HFFc6 (cell line): ENCODE measurements at places on chromosomes 13 and 19.

DNA sequence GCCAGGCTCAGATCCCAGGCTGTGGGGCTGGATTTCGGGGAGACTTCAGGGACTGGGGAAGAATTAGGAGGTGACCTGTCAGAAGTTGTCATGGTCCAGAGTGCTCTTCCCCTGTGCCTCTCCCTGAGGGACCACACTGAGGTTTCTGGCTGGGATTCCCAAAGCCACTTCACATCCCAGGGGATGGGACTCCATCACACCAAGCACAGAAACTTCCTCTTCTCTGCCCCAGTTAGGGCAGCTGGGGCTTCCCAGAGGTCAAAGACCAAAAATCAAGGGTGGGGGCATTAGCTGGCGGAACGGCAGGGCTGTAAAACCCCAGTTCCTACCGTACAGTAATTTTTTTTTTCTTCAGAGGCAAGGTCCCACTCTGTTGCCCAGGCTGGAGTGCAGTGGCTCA lies 7.4 kb downstream of the FCER2 start:
- no peak overlapping the region for H3K27ac ChIP-seq
- H3K36me3 ChIP-seq, result no peaks in the 10 kb centered on the region
- H3K27me3 ChIP-seq, result peaks cover 14% of the 10 kb centered on the region
- no peak overlapping the region for H3K4me3 ChIP-seq
- DNase-seq, result no peak

DNA sequence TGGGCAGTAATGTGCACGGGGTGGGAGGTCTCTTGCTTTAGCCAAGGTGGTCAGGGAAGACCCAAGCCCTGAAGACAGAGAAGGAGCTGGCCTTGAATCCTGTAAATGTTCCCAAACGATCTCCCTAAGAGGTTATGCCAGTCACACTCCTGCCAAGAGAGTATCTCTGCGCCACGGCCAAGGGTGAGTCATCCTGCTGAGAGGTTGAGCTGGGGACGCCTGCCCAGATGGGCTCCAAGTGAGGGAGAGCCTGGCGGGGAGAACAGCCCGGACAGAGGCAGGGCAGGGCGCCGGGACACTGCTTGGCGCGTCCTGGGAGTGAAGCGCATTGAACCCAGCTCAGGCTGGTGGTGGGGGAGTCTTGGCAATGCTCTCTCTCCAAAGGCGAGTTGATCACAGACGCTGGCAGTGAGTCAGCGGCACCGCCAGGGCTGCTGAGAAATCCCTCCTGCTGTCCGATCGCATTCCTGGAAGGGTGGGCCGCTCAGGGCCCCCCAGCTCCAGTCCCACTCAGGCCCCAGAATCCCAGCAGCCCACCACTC lies 16.4 kb downstream of the SULT2B1 start:
- peak overlapping the region; percentile 65 for H3K4me3 ChIP-seq
- peak overlapping the region; percentile 82 for H3K27ac ChIP-seq
- peaks cover 8% of the 10 kb centered on the region for H3K27me3 ChIP-seq
- peak; percentile 89 for DNase-seq
- peaks cover 33% of the 10 kb centered on the region for H3K4me1 ChIP-seq

GRCh38 chr13:72523049-72523448 lies 204.4 kb downstream of the MZT1 start:
- no peaks in the 10 kb centered on the region for H3K27me3 ChIP-seq
- no peak for DNase-seq
- H3K4me3 ChIP-seq, result no peak overlapping the region
- no peaks in the 10 kb centered on the region for H3K36me3 ChIP-seq
- no peaks in the 10 kb centered on the region for H3K4me1 ChIP-seq
- no peak overlapping the region for H3K27ac ChIP-seq

DNA sequence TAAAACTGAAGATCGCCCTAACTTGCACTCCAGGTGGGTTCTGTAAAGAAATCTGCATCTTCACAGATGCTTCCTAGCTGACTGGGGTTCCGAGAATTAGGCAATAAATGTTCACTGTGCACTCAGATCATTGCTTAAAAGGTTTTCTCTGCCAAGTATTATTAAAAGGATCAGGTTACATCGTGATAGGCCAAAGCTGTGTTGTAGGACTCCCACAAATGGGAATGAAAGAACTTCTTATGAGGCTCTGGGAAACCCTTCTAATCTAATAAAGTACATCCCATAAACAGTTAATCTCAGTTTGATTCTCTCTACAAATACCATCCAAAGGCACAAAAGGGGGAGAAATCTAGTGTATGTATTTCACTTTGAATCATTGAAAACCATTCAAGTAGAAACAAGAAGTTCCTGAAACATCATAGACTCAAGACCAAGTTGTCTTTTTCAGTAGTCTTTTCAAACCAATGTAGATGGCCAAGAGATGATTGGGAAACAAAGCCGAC lies 7.1 kb upstream of the POU4F1 start:
- peaks cover 19% of the 10 kb centered on the region for H3K4me1 ChIP-seq
- H3K27ac ChIP-seq, result no peak overlapping the region
- peaks cover 9% of the 10 kb centered on the region for H3K36me3 ChIP-seq
- peaks cover 44% of the 10 kb centered on the region for H3K27me3 ChIP-seq

- no peaks in the 10 kb centered on the region for H3K36me3 ChIP-seq
- H3K4me1 ChIP-seq, result no peaks in the 10 kb centered on the region
- DNase-seq, result no peak
Measured at GRCh38 chr19:39582442-39582841, 19.9 kb upstream of the LGALS13 start.

DNA sequence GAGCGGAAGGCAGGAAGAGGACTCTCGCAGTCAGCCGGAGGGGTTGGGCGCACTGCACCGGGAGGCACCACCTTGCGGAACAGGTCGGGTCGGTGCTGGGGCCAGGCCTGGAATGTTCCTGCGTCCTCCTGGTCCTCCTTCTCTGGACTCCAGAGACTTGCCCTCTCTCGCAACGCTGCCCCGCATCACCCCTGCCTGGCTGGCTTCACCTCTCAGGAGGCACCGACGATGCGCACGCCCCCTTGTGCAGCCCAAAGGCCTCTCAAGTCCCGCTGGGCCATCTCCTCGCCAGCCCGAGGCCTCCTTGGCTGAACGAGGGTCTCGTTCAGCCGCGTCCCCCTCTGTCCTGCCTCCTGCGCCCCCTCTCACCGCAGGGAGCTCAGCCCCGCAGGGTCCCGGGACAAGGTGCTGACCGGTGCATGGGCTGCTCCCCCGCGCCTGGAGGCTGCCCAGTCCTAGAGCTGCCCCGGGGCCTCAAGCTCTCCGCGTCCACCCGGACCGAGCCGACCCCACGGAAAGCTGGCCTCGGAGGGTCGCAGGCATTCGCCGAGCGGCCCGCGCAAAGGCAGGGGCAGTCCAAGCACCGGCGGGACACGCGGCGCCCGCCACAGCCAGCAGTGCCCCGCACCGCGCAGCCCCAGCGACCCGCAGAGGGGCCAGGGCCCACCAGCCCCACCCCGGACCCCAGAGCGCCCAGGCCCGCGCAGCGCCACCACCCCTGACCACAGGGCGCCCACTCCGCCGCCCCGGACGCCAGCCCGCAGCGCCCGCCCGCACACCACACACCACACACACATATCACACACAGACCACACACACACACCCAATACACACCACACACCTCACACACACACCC lies 133.8 kb downstream of the CRYL1 start:
- peaks cover 10% of the 10 kb centered on the region for H3K4me1 ChIP-seq
- no peak overlapping the region for H3K4me3 ChIP-seq
- no peak for DNase-seq
- no peaks in the 10 kb centered on the region for H3K36me3 ChIP-seq
- H3K27ac ChIP-seq, result no peak overlapping the region
- H3K27me3 ChIP-seq, result peaks cover 16% of the 10 kb centered on the region

- no peak overlapping the region for H3K4me3 ChIP-seq
- H3K27ac ChIP-seq, result no peak overlapping the region
- peaks cover 21% of the 10 kb centered on the region for H3K36me3 ChIP-seq
- no peak for DNase-seq
- H3K27me3 ChIP-seq, result no peaks in the 10 kb centered on the region; the same call in 1 of the 2 replicates
Measured at GRCh38 chr13:21549633-21550032, 54.3 kb downstream of the MICU2 start.

GRCh38 chr19:47651691-47652090 lies 42.8 kb downstream of the BICRA start:
- DNase-seq, result no peak
- no peak overlapping the region for H3K27ac ChIP-seq
- H3K4me3 ChIP-seq, result no peak overlapping the region
- peaks cover 31% of the 10 kb centered on the region for H3K36me3 ChIP-seq
- H3K27me3 ChIP-seq, result peaks cover 3% of the 10 kb centered on the region

DNA sequence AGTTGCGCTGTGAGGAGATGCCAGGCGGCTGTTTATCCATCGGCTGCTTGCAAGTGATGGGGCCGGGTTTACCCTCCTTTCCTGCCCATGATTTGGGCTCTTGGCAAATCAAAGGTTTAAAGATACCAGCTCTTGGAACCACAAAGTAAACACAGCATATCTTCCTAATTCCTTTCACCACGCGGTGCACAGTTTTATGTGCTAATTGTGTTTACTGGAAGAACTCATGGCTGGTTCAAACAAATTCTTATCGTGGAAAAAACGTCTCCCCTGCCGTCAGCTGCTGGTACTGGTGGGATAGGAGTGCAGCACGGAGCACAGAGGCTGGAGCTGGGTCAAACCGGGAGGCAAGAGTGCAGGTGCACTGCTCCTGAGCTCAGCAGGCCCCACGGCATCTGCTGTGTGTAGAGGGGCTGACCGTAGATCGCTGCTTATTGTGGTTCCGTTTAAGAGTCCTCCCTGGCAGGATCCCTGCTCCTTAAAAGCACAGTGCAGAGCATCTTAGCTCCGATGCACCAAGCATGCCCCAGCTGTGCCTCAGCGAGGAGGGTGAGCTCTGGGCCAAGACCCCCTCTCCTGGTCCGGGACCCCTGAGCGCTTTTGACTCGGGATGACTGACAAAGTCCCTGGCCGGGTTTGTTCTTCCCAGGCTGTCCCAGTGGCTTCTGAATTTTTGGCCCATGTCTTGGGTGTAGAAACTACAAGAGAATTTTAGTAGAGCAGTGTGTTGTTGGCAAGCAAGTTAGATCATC lies 51.3 kb upstream of the GAS6 start:
- H3K36me3 ChIP-seq, result peaks cover 47% of the 10 kb centered on the region
- peak overlapping the region; percentile 46; the same call in 1 of the 2 replicates for H3K27ac ChIP-seq
- H3K27me3 ChIP-seq, result no peaks in the 10 kb centered on the region; the same call in none of the 2 replicates
- H3K4me1 ChIP-seq, result peaks cover 59% of the 10 kb centered on the region
- no peak overlapping the region for H3K4me3 ChIP-seq

GRCh38 chr19:4642625-4643024 lies 3.3 kb downstream of the TNFAIP8L1 start:
- peaks cover 4% of the 10 kb centered on the region; the same call in 1 of the 2 replicates for H3K27me3 ChIP-seq
- peaks cover 5% of the 10 kb centered on the region; the same call in 1 of the 2 replicates for H3K36me3 ChIP-seq

DNA sequence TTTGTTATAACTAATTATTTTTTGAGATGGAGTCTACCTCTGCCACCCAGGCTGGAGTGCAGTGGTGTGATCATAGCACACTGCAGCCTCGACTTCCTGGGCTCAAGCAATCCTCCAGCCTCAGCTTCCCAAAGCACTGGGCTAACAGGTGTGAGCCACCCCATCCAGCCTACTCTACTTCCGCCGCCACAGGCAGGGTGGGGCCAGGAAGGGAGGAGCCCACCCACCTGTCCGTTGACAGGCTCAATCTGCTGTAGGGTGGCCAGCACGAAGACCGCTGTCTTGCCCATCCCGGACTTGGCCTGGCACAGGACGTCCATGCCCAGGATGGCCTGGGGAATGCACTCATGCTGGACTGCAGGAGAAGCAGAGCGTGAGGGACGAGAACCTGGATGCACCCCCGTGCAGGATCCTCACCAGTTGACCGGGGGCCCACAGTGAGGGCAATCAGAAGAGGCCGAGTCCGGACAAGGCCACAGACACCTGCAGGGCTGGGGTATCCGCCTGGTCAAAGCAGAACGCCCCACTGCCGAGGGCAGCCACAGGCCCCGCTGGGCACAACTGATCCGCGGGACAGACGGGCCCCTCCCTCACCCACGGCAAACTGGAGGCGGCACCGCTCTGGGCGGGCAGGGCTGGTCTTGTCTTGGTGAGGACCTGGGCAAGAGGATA lies 6.7 kb downstream of the DDX39A start:
- DNase-seq, result no peak
- H3K27ac ChIP-seq, result no peak overlapping the region
- no peak overlapping the region for H3K4me3 ChIP-seq
- H3K36me3 ChIP-seq, result peaks cover 34% of the 10 kb centered on the region

- H3K36me3 ChIP-seq, result no peaks in the 10 kb centered on the region
- H3K4me3 ChIP-seq, result no peak overlapping the region
- H3K27me3 ChIP-seq, result no peaks in the 10 kb centered on the region; the same call in none of the 2 replicates
- no peak for DNase-seq
Measured at GRCh38 chr19:17436874-17437267, 11.6 kb downstream of the TMEM221 start.

GRCh38 chr13:111536075-111536642 lies 215.7 kb downstream of the TEX29 start:
- no peak for DNase-seq
- H3K27ac ChIP-seq, result no peak overlapping the region
- no peaks in the 10 kb centered on the region for H3K36me3 ChIP-seq
- H3K27me3 ChIP-seq, result peaks cover 5% of the 10 kb centered on the region; the same call in 1 of the 2 replicates
- no peaks in the 10 kb centered on the region for H3K4me1 ChIP-seq

- no peak overlapping the region for H3K27ac ChIP-seq
- peaks cover 49% of the 10 kb centered on the region for H3K36me3 ChIP-seq
- DNase-seq, result no peak
- H3K4me1 ChIP-seq, result peaks cover 46% of the 10 kb centered on the region
- peaks cover 2% of the 10 kb centered on the region; the same call in 1 of the 2 replicates for H3K27me3 ChIP-seq
Measured at GRCh38 chr19:37931881-37932655, 25.1 kb downstream of the SIPA1L3 start.

GRCh38 chr19:10593820-10594637 lies 6.9 kb upstream of the AP1M2 start:
- H3K4me1 ChIP-seq, result peaks cover 8% of the 10 kb centered on the region; the same call in 1 of the 2 replicates
- DNase-seq, result peak; percentile 16
- H3K27ac ChIP-seq, result peak overlapping the region; percentile 4; the same call in 1 of the 2 replicates
- no peak overlapping the region for H3K4me3 ChIP-seq

- H3K4me3 ChIP-seq, result no peak overlapping the region
- DNase-seq, result no peak
- H3K4me1 ChIP-seq, result peaks cover 83% of the 10 kb centered on the region
- peaks cover 2% of the 10 kb centered on the region; the same call in 1 of the 2 replicates for H3K27me3 ChIP-seq
- peak overlapping the region; percentile 49 for H3K27ac ChIP-seq
Measured at GRCh38 chr19:31331536-31331935, 17.7 kb downstream of the TSHZ3 start.

GRCh38 chr19:5718037-5718578 lies 1.8 kb downstream of the LONP1 start:
- H3K36me3 ChIP-seq, result peaks cover 12% of the 10 kb centered on the region; the same call in 1 of the 2 replicates
- H3K27ac ChIP-seq, result peak overlapping the region; percentile 99
- peak overlapping the region; percentile 97 for H3K4me3 ChIP-seq
- H3K27me3 ChIP-seq, result peaks cover 3% of the 10 kb centered on the region

- H3K27ac ChIP-seq, result no peak overlapping the region
- H3K4me3 ChIP-seq, result no peak overlapping the region
- no peaks in the 10 kb centered on the region for H3K36me3 ChIP-seq
- no peaks in the 10 kb centered on the region for H3K4me1 ChIP-seq
- H3K27me3 ChIP-seq, result 0 out of 2 replicates have a peak, but pooled peaks cover 4% of the 10 kb centered on the region
Measured at GRCh38 chr19:51136851-51137551, 5.1 kb upstream of the SIGLEC7 start.

DNA sequence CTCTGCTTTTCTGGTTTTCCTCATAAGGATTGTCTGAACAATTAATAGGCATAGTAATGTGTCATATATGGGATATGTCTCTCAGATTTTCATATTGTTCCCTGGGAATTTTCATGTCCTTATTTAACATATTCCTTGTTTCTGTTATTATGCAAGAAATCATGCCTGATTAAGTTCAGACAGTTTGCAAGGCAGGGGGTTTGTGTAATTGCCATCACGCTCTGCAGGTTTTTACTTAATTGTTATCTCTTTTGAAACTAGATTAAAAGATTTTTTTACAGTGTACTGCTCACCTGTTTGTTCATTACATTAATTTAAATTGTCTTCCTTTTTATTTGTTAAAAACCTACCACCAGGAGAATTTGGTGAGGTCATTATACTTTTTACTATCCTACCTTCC lies 1253.2 kb upstream of the PRR20A start:
- H3K4me1 ChIP-seq, result no peaks in the 10 kb centered on the region
- no peak overlapping the region for H3K27ac ChIP-seq
- no peak for DNase-seq
- no peak overlapping the region for H3K4me3 ChIP-seq
- H3K36me3 ChIP-seq, result no peaks in the 10 kb centered on the region
- no peaks in the 10 kb centered on the region for H3K27me3 ChIP-seq
